ENCODE measurements at places on chromosomes 5 and 9.

DNA sequence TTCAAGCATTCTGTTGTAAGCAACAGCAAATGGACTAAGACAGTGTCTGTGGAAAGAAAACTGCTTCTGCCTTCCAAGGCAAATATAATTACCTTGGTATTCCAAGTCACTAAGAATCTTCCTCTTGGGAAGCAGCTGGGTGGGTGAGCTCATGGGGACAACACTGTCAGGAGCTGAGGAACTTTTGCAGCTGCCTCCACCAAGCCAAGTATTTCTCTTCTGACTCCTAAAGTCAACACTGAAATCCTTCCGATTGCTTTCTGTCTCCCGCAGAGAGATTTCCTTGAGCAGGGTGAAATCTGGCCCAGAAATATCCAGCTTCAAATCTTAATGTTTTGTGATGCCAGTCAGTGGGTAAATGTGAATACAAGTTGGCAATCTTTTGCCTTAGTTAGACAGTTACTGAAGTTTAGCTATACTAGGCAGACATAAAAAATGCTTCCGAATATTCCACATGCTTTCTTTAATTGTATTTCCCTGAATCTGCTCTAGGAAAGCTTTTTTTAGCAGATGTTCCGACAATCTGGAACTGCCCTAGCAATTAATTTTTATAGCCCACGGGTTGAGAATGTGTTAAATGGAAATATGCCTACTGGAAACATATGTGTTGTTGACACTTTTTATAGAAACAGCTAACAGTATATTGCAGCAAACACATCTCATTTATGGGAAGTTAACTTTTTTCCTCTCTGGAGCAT lies 369.9 kb upstream of the DAB2 start:
- no peak for DNase-seq

GRCh38 chr5:143154510-143155370 lies 248.7 kb downstream of the NR3C1 start:
- DNase-seq: peak; percentile 31

GRCh38 chr5:151107084-151107483 lies 26.2 kb upstream of the TNIP1 start:
- DNase-seq: no peak

DNA sequence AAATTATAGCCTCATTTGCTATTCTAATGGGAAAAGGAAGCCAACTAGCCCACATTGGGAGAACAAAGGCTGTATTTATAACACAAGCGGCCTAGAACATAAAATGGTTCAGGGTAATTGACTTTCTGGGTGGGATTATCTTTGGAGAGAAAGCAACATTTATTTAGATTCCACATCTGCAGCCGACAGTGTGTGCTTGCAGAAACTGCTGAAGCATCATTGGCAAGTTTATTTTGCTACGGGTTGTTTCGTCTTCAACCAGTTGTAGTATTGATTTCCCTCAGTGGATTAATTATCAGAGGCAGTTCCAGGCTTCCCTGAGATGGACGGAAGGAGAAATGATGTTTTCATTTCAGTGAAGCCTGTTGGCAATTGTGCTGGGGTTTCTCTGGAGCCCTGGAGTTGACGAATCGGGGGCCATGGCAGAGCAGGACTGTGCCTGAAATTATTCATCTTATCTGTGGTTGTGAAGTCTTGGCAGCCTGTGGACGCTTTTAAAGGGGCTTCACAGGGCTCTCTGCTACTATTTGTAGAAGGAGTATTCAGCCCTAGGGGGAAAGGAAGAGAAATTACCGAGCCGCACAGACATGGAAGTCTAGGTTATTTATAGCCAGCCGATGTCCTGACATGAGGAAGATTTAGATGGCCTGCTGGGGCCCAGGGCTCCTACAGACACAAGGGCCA lies 290.6 kb upstream of the IRX4 start:
- no peak for DNase-seq

DNA sequence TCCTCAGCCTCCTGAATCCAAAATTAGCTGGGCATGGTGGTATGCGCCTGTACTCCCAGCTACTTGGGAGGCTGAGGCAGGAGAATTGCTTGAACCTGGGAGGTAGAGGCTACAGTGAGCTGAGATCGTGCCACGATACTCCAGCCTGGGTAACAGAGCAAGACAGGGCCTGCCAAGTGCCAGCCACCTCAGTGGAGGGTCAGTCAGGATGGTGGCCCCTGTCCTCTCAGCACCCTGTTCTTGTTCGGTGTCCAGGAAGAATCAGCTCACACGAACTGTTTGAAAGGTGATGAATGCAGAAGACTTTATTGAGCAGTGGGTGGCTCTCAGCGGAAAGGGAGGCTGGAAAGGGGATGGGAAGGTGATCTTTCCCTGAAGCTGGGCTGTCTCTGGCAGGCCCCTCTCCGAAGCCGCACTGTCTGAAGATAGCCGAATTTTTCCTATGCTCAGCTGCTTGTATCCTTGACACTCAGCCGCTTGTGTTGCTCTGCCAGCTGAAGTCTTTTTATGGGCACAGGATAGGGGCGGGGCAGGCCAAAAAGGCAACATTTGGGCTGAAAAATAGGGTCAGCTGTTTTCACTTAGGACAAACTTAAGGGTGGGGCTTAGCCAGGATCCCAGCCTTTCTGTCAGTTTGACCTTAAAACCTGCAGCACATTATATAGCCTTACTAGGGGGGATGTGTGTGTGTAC lies 50.9 kb downstream of the UBE2R2 start:
- DNase-seq: no peak

DNA sequence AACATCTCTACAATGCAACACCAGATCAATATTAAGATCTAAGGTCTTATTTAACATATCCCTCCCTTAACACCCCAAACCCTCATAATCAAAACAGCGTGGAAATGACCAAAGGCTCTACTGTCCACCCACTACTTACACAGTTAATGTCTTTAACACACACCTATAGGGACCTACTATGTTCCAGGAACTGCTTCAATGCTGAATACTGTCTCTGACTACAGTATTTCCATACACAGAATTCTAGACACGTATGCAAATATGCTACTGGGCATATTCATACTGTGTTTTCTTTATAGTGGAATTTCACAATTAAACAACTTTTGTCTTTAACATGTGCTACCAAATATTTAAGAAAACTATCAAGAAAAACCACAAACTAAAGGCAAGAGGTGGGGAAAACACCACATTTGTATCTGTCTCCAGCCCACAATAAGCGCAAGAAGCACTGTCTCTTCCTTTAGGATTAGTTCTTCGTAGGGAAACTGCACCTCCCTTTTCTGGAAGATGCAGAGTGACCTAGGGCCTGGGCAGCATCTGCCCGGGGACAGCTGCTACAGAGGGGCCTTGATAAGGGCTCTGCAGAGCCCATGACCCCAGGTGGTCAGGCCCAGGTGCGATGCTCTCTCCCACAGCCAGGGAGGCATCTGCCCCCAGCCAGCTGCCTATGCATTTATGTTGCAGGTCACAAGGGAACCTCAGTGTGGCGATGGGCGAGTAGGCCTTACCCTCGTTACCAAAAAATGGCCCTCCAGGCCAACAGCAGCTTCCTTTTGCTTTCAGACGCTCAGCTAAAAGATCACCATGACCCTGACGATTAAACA lies 55.2 kb downstream of the PSMB7 start:
- DNase-seq: no peak

DNA sequence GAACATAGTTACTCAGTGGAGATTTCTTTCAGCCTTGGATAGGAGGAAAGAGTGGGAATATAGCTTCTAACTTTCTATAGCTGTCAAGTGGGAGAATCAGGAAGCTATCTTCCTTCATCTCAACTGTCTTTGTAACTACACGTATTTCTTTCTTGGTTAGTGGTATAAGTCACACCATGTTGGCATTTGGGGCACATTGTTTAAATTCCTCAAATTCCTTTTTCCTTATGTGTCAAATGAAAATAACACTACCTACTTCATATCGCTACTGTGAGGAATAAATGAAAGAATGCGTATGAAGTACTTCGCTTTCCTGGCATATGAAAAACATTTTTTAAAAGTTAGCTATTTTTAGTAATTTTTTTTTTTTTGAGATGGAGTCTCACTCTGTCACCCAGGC lies 1082.5 kb upstream of the WWC1 start:
- DNase-seq: no peak

- peak; percentile 28 for DNase-seq
Measured at GRCh38 chr5:6576861-6577501, 55.9 kb downstream of the NSUN2 start.

DNA sequence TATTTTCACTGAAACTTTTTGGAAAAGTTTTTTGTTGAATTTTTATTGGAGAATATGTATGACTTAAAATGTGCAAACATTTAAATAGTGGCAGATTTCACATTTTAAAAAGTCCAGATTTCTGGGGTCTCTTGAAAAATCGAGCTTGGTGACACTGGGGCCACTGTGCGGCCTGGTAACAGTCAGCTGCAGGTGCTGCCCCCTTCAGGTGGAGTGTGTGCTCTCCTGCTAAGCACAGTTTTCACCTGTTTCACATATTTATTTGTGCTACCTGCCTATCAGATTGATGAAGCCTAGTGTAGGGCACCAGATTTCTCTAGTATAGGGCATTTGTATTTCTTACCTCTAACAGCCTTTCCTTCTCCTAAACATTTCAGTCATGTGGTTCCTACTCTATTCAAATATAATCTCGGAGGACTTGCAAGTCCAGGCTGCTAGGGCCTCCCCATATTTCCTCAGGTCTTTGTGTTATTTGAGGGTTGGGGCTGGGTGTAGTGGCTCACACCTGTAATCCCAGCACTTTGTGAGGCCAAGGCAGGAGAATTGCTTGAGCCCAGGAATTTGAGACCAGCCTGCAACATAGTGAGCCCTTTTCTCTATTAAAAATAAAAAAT lies 95.8 kb upstream of the KLF9 start:
- DNase-seq: no peak

DNA sequence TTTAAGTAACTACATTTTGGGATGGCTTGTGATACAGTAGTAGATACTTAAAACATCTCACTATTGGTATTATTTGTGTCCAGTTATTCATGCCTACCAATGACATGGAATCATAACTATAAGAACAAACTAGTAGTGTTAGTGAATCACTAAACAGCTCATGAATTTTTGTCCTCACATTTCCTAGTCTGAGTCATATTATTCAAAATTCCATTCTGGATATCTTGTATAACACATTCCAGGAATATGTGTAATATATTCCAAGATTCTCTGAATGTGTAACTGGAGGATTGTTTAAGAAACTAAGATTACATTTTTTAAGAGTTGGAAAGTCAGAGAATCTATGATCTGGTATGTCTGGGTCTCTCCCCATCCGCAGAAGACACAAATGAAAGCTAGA lies 565.3 kb upstream of the ZNF608 start:
- DNase-seq: peak; percentile 88

DNA sequence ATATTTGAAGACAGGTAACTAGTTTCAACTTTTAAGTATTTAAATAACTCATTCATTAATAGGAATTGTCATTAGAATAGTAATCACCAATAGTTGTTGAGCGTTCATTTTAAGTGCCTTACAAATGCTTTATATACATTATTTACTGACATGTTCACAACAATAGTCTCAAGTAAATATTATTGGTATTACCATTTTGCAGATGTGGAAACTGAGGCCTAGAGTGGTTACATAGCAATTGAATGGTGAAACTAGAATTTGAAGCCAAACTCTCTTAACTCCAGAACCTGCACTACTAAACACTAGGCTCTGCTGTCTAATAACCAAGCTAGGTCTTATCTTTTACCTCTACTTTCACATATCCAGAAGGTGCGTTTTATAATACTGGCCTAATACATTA lies 4.8 kb upstream of the HSPA9 start:
- DNase-seq: no peak

DNA sequence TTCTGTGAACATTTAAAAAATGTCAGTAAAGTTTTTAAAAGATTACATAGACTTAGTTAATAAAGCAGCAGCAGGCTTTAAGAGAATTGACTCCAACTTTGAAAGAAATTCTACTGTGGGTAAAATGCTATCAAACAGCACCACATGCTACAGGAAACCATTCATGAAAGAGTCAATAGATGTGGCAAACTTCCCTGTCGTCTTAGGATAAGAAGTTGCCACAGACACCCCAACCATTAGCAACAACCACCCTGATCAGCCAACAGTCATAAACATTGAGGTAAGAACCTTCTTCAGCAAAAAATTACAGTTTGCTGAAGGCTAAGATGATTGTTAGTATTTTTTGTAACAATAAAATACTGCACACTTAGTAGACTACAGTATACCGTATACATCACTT lies 278.2 kb downstream of the CSNK1G3 start:
- no peak for DNase-seq

DNA sequence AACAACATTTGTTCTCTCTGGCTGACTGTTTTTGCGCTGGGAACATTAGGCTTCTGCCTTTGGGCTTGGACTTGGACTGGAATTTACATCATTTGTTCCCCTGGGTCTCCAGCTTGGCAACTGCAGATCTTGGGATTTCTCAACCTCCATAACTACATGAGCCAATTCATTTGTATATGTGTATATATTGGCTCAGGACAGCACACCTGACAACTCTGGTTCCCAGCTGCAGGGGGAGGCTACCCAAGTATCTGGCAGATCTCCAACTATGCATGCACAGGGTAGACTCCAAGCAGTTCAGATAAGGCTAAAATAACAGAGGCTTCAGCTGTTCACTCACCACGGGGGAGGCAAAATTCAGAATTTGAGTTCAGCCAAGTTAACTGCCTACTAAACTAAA lies 31.6 kb upstream of the F2RL1 start:
- peak; percentile 88 for DNase-seq

DNA sequence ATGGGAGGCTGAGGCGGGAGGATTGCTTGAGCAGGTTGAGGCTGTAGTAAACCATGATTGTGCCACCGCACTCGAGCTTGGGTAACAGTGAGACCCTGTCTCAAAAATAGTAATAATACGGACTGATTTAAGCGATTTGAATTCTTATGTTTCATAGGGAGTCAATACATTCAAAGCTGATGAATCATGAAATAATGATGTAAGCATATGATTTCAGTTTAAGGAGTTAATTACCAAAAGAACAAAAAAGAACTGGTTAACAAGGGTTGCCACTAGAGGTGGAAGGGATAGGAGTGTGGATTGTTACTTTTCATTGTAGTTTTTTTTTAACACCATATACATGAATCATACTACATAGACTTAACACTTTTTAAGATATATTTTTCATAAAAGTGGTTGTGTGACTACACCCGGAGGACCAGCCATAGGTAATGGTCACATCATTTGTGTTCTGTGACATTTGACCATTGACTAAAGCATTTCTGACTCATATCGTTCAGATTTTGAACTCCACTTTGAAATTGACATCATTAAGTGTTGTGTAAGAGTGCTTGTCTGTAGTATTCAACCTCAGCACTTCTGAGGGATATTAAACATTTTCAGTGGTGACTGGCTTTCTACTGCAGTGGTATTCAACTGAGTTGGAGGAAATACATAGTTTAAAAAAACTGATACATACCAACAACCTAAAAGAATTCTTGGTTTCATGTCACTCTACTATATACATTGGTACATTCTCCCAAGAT lies 7.0 kb downstream of the TRMT10B start:
- DNase-seq: peak; percentile 24

- DNase-seq: no peak
Measured at GRCh38 chr5:1660511-1660910, 136.8 kb upstream of the LPCAT1 start.

DNA sequence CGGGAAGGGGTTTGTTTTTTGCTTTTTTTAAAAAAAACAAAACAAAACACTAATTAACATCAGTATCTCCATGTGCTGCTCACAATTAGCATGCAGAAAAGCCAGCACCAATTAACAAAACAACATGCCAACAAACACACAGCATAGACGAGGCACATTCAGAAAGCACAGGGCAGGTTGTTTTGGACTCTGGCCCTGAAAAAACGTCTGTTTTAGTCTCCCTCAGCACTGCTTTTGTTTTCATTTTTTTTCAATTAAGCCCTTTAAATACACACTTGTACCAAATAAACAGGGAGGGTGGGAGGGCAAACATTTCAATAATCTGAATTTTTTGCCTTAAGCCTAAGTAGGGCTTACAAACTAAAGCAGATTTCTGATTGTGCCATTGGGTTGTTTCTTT lies 309.6 kb downstream of the DTWD2 start:
- no peak for DNase-seq
